ENCODE measurements at places on chromosomes 11 and 22.

- DNase-seq = no peak
Observed at GRCh38 chr11:25862159-25862558, 469.8 kb upstream of the ANO3 start.

DNA sequence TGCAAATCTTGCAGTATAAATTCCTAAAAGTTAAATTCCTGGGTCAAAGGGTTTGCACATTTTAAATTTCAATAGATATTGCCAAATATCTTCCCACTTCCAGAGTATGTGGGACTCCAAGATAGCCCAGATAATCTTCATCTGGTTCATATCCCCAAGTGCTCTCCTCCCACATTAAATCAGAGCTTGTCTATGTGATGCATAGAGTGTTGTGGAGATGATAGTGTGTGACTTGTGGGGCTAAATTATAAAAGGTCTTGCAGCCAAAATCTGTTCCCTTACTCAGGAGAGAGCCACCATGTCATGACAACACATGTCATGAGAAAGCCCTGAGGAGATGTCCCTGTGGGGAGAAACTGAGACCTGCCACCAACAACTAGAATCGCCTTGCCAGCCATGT, 39.9 kb upstream of the TEAD1 start:
- DNase-seq = no peak

- no peak for DNase-seq
Observed at GRCh38 chr22:19508024-19508776, 16.0 kb downstream of the CLDN5 start.

DNA sequence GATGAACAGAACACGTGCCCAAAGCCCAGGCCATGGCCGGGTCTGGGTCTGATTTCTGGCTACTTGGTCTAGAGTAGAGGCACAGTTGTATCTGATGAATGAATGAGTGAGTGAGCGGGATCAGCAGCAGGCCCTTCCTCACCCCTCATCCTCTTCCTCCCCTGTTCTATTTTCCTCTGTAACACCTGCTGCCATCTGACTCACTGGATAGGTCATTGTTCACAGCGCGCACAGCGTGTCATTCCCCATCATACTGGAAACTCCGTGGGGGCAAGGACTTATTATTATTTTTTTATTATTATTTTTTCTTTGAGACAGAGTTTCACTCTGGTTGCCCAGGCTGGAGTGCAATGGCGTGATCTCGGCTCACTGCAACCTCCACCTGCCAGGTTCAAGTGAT, 13.9 kb downstream of the NCF4 start:
- DNase-seq = no peak

DNA sequence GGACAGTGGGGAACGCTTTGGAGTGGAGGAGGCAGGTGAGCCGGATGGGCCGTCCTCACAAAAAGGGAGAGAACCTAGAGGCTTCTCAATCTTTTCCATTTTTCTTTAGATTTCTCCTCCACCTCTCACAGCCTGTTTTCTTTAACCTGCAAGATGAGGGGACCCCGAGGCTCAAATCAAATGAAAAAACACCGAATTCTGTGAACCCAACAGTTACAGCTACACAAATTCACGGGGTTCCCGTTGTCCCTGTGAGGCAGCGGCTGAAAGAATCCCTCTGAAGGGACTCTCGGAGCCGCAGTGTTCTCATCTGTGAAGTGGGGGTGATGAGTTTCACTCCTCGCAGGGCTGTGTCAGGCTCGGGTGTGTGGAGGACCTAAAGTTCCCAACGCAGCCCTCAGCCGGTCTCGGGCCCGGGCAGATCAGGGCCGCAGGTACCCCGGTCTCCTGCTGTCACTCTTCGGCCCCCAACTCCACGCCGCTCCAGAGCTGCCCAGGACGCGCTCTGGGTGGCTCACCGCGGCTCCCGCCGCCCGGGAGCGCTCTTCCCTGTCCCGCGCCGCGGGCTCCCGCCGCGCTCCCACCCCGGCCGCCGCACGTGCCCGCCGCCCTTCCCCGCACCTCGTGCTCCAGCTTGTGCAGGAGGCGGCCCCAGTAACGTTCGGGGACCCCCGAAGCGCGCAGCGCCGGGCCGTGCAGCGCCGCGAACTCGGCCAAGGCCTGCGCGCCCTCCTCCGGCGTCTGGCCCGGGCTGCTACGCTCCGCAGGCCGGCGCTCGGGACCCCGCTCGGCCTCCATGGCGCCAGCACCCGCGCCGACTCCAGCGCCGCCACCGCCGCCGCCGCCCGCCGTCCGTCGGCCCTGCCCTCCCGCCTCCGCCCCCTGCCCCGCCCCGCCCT, at the start of gene TTLL12:
Gene TTLL12, minus strand, starts transcription at position 863 of the 899 bp plus-strand sequence. Its CDS starts 65 bp downstream, at position 798.
- DNase-seq = no peak

DNA sequence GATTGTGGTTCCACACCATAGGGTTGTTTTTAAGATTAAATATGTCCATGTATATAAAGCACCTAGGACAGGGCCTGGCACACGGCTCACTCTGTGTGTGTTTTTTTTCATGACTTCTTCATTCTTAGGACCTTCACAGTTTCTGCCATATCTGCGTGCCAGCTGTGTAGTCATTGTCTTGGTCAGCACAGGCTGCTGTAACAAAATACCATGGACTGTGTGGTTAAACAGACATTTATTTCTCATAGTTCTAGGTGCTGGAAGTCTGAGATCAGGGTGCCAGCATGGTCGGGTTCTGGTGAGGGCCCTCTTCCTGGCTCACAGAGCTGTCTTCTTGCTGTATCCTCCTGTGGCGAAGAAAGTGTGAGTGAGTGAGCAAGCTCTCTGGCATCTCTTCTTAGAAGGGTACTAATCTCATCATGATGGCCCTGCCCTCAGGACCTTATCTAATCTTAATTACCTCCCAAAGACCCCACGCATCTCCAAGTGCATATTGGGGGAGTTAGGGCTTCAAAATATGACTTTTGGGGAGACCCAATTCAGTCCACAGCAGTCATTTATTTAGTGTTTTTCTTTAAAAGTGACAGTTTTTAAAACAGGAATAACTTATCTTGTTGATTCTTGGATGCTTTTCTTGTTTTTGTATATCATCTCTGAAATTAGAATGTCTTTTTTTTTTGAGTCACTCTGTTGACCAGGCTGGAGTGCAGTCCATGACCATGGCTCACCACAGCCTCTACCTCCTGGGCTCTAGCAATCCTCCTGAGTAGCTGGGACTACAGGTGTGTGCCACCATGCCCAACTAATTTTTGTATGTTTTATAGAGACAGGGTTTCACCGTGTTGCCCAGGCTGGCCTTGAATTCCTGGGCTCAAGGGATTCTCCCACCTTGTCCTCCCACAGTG, 70.9 kb downstream of the ZNRF3 start:
- DNase-seq = no peak

Measured in GOT3 (cell line).